NCI-H1436 treated with DMSO at 0.1 percent for 48 hours (cell line): ENCODE measurements at places on chromosomes 11 and 22.

GRCh38 chr11:72452495-72452894, 18.2 kb upstream of the CLPB start:
- DNase-seq, result no peak

GRCh38 chr22:23626286-23626975, 5.7 kb downstream of the DRICH1 start:
- DNase-seq, result no peak

GRCh38 chr11:84564180-84564866, 1062.8 kb downstream of the DLG2 start:
- no peak for DNase-seq

- DNase-seq, result no peak
These were observed 29.4 kb upstream of the NAV2 start for GRCh38 chr11:19683141-19683805.

DNA sequence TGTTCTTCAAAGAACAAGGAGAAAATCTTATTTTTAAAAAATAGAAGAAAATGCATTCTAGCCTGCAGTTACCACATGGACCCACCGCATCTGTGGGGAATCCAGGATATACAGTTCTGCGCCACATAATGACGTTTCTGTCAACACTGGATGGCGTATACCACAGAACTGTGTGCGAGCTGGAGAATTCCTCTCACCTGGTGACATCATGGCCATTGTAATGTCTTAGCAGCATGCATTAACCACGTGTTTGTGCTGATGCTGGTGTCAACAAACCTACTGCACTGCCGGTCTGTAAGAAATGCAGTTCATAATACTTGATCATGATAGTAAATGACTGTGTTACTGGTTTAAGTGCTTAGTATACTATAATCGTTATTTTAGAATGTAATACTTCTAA, 174.7 kb downstream of the TBC1D22A start:
- DNase-seq, result no peak

- DNase-seq, result no peak
These were observed 356.3 kb downstream of the FAT3 start for GRCh38 chr11:92580908-92581307.

DNA sequence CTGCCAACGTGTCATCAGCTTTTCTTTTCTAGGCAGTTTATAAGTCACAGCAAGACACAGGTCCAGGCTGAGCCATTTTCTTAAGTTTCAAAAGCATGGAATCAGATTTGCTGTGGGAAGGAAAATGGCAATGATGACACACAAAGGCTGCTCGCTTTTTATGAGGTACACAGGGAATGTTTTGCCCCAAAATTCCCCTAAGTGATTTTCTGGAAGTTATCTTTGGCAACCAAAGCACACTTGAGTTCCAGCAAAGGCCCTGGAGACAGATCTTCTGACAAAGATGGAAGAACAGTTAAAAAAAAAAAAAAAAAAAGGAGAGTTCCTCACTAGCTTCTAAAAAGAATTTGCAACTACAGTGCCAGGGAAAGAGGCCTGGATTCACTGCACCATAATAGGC, 260.8 kb downstream of the LARGE1 start:
- DNase-seq, result no peak

- no peak for DNase-seq
These were observed 16.3 kb downstream of the SUN2 start for GRCh38 chr22:38739300-38740055.

GRCh38 chr11:34147581-34147980, 42.2 kb downstream of the NAT10 start:
- no peak for DNase-seq

- DNase-seq, result no peak
These were observed 47.8 kb downstream of the TEAD1 start for GRCh38 chr11:12721816-12722604.

DNA sequence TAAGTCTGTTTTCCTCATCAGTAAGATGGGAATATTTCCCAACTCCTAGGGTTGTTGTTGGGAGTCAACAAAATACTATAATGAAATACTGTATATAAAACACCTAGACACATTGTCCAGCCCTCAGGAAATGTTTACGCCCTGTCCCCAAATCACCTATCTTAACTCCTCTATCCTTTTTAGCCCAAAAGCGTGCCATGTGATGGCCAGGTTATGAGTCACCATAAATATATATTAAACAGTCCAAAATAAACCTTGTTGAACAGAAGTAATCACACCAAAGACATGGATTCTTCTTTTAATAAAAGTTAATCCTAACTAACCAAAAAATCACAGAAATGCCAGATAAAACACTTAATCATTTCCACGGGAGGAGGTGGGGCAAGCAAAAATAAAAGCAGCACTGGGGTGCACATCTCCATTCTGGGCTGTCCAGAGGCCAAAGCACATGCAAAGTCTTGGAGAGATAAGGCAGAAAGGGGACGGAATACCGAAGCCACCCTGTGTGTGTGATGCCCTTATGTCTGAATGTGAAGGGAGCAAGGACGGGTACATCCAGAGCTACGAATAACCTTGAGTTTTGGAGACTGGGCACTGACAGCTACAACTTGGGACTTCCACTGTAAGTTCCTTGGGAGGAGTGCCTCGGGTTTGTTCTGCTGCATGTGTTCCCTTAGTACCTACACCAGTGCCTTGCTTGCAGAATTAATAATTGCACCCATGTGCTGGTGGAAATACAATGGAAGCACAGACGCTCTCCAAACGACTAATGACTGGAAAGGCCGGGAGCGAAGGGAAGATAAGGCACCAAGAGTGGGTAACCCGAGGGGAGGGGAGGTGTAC, 1.1 kb downstream of the OSBP start:
- DNase-seq, result no peak

DNA sequence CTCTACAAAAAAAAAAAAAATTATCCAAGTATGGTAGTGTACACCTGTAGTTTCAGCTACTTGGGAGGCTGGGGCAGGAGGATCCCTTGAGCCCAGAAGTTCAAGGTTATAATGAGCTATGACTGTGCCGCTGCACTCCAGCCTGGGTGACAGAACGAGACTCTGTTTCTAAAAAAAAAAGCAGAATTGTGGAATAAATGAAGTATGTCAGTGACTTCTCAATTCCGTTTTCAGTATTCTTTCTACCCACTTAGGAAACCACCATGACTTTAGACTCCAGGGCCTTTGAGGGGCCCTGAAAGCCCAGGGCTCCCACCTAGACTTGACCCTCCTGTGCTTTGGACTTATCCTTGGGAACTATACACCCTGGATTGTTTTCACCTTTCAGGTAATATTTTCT, 6.5 kb upstream of the NUP160 start:
- DNase-seq, result no peak

DNA sequence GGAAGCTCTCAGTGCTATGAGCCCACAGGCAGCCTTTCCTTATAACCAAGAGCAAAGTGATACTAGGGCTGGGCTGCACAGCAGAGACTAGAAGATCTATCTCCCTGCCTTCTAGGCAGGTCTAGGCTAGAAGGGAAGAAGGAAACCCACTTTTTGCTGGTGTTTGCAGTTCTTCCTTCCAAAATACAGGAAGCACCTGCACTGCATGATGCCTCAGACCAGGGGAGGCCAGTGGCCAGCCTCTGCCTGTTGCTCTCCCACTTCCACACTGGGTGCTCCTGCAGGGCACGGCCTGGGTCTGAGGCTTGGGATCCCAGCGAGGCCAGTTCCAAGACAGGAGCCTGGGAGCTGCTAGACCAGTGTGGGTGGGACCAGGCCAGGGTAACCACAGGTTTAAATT, 6.0 kb upstream of the UCP3 start:
- DNase-seq, result no peak
